ENCODE measurements at places on chromosomes 1 and 21.

DNA sequence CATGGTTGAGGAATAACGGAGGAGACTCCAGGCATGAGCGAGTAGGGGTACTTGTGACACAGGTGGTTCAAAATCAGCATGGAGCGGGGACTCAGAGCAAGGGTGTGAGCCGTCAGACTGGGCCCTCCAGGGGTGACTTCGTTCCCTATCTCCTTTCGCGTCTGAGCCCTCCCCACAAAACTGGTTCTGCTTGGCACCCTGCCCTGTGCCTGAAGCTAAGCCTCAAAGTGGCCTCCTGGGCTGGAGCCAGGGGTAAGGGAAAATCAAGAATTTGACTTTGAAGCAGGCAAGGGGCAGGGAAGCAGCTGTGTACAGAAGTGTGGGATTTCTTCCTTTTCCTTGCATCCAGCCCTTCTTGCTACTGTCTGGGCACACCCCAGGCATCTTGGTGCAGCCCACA is 331.5 kb upstream of the AJAP1 start:
- DNase-seq: no peak

GRCh38 chr1:24966121-24966723 is 36.1 kb upstream of the RUNX3 start:
- DNase-seq: no peak

DNA sequence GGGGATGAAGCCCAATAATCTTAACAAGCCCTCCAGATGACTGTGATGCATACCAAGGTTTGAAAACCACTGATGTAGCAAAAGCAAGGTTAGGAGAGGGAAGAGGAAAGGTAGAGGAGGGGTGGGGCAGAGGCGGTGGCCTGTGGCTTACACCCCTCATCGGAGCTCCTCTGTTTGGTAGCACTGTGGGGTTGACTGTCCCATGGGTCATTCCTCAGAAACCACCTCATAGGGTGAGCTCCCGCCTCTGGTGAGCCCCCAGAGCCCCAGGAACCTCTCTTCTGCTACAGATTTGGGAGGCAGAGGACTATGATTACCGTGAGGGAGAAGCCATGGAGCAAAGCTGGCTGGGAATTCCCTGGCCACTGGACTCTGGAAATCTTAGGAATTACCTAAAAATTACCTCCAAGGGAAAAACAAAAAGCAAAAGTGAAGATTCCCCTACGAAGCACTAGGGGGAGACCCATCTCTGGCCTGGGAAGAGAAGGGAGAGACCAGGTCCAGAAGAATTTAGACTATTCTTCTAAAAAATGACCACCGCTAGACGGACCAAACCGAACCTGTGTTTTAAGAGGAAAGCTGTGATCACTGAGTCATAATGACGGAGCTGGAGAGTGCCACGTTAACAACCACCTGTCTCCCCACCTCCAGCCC is 1.5 kb upstream of the RASSF5 start:
- DNase-seq: no peak

DNA sequence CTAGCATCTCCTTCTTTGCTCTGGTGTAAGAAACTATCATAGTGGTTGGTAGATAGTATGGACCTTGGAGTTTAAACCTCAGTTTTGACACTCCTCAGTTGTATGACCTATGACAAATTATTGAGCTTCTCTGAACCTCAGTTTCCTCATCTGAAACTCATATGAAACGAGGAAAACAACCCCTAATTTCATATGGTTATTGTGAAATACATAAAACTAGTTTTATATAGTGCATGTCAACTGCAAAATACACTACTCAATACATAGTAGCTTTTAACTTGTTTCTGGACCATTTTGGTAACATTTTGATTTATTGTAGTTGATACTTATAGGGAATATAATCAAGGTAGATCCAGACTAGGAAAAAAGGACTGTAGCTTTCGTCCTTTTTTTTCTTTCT is 32.9 kb downstream of the CLIC4 start:
- DNase-seq: no peak

GRCh38 chr1:9294910-9295636 is 2.4 kb downstream of the SPSB1 start:
- no peak for DNase-seq

DNA sequence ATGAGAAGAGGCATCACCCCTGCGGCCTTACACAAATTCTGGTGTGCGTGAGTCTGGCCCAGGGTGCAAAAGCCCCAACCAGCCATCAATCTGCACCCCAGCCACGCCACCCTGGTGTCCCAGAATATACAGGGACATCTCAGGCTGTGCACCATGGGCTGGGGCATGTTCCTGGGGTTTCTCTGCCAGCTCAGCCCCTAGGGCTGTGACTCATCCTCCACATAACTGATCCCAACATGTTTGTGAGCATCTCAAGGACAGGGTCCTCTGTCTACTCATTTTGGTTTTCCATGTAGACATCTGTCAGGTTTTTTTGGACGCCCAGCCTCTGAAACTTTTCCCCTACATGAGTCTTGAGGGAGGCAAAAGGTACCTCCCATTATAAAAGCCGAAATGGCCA is 511 bp downstream of the ZNF683 start:
- no peak for DNase-seq

GRCh38 chr21:14718951-14719350 is 172.8 kb upstream of the SAMSN1 start:
- DNase-seq: no peak

GRCh38 chr1:116144151-116144550 is 33.0 kb downstream of the MAB21L3 start:
- DNase-seq: no peak

- no peak for DNase-seq
These were observed 45.2 kb upstream of the KCNA3 start for GRCh38 chr1:110719908-110720307.

- no peak for DNase-seq
These were observed 300.4 kb upstream of the RUNX1 start for GRCh38 chr21:35349376-35350080.

DNA sequence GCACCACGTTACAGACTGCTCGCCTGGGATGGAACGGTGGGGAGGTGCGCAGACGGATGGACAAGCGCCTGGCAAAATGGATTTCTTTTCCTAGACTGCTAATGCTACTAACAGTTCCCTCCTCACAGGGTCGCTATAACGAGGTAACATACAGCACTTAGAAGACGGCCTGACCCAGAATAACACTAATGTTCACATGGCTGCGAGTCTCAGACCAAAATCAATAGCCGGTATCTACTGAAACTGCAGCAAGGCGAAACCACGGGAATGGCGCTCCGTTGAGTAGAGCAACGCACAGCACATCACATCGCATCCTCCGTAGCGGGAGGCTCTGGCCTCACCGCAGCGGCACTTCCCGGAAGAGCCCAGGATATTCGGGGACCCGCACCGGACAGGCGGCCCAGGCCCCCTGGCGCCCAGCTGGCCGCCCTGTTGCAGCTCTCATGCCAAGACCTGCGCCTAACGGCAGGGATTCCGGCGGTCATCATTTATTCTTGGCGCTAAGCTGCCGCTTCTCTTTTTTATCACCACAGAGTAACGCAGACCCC is 46.6 kb downstream of the VPS26C start:
- no peak for DNase-seq

GRCh38 chr1:97796711-97797110 is 124.1 kb downstream of the DPYD start:
- no peak for DNase-seq

GRCh38 chr1:67468066-67468718 is 38.0 kb upstream of the SERBP1 start:
- no peak for DNase-seq

- DNase-seq: no peak
These were observed 118.8 kb upstream of the PALMD start for GRCh38 chr1:99527078-99527477.

DNA sequence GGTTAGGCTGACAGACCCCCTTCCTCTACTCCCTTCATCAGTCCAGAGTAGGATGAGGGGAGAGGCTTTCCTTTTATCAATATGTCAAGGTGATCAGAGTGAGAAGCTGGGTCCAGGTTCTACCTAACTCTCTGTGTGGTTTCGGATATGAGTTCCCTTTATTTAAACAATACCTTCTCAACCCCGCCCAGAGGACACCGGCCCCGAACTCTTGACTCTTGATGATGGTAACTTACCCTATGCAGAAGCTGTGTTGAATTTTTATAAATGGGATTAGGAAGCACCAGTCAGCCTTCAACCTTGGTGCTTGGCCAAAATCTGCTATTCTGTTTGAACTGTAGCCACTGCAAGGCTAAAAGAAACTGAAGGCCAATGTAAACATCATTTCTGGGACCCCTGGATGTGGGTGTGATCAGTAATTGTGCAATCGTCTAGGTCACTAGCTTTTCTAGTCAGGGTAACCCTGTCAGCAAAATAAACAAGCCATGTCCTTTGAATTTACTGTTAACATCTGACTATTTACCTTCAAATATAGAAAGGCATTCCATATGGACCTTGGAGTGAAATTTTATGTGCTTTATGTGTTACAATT is 398.3 kb downstream of the SEC16B start:
- no peak for DNase-seq

DNA sequence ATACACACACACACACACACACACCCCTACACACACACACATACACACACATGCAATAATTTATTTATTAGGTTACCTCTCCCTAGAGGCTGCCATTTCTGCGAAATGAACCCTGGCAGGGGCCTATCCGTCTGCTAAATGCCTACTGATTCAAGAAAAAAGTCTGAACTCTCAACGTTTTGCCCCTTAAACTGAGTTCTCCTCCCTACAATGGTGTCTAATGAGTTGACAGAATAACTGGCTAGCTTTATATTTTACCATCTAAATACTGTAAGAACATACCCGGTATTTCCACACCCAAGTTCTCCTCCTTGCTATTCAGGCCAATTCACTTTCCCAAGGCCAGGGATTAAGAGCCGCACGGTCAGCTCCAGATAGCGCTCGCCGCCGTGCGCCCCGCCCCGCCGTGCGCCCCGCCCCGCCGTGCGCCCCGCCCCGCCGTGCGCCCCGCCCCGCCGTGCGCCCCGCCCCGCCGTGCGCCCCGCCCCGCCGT is 339 bp upstream of the RNPC3 start:
- no peak for DNase-seq

DNA sequence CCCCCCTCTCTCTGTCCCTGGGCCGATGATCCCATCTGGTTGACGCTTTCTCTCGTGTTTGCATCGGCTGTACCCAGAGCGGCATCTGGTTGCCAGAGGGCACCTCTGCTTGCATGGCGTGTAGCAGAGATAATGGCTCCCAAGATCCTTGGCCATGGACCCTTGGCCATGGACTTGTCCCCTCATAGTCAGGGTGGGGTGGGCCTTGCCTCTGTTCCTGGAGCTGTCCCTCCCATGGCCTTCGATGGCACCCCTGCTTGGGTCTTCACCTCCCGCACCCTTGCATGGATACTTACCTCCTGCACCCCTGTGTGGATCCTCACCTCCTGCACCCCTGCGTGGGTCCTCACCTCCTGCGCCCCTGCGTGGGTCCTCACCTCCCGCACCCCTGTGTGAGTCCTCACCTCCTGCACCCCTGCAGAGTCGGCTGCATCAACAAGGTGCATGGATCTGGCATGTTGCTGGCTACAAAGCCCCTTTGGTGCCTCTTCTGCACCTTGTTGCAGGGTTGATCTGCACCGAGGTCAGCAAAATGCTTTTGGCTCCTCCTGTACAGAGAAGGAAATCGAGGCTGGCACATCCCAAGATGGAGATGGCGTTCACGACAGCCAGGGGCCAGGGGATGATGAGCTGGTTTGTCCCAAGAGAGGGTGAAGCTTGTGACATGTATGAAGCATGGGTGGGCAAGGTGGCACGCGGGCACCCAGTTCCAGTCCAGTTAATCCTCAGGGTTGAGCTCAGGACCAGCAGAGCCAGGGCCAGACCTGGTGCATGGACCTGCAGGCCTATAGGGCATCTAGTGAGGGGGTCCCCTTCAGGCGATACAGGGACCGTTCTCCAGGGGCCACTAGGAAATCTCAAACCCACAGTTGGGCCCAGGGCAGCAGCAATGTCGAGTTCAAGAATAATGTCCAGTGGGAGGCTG is 46.1 kb upstream of the C1orf174 start:
- no peak for DNase-seq

GRCh38 chr1:211126622-211127021 is 7.3 kb downstream of the KCNH1 start:
- DNase-seq: no peak

DNA sequence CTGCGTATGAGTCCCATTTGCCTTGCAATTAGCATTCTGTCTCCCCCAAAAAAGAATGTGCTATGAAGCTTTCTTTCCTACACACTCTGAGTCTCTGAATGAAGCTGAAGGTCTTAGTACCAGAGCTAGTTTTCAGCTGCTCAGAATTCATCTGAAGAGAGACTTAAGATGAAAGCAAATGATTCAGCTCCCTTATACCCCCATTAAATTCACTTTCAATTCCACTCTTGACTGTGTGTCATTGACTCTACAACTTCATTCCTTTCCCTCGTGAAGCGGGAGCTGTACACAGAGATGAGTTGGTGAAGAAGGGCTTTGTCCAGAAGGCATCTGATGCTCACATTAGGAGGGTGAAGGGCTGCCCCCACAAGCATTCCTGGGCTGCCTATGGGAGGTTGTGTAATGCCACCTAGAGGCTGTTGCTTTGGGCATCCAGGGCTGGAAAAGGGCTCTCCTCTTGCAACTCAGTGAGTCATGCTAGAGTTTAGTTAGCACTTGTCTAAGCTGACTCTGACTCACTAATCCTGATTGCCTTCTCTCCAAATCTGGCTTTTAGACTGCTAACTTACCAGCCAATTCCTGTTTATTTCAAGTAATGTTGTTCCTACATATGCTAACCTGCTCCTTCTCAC is 1.8 kb downstream of the SPRR1B start:
- DNase-seq: no peak

GRCh38 chr1:168098534-168099320 is 38.0 kb downstream of the GPR161 start:
- DNase-seq: no peak

GRCh38 chr1:26692793-26693490 is 2.9 kb upstream of the ARID1A start:
- peak; percentile 56 for DNase-seq

GRCh38 chr1:200923601-200924000 is 28.9 kb downstream of the INAVA start:
- DNase-seq: no peak

DNA sequence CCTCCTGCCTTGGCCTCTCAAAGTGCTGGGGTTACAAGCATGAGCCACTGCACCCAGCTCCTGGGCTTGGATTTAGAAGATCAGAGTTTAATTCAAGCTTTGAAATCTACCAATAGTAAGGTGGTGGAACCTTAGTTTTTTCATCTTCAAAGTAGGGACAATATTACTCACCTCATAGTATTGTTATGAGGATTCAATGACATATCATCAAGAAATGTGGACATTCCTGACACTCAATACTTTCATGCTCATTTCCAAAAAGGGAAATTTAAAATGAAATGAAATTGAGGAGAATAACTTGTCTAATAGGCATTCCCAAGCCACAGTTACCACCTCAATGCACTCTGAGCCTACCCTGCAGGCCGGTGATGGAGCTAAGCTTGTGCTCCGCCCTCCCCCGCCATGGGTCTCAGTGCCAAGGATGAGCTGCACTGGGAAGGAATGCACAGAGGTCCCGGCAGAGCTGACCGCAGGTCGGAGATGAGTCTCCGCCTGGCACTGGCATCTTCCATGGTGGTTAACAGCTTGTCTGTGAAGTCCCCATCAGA is 56.5 kb upstream of the BCAR3 start:
- no peak for DNase-seq

- no peak for DNase-seq
These were observed 603.5 kb upstream of the ADAMTS5 start for GRCh38 chr21:27570306-27570868.

DNA sequence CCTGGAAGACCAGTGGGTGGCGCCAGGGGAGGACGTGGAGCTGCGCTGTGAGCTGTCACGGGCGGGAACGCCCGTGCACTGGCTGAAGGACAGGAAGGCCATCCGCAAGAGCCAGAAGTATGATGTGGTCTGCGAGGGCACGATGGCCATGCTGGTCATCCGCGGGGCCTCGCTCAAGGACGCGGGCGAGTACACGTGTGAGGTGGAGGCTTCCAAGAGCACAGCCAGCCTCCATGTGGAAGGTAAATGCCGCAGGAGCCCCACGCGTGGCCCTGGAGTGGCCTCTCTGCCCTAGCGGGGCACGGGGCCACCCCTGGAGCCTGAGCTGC is 75.2 kb downstream of the OBSCN start:
- no peak for DNase-seq

Measured in stimulated activated CD4-positive, alpha-beta T cell treated with anti-CD3 and anti-CD28 coated beads, TNF-alpha, amount 100 ng/mL, for 4 hours (primary cell).